ENCODE measurements at places on chromosomes 6 and 20.
A peak's percentile ranks its signal among the peaks of the same experiment; 100 is the strongest.

- no peak for DNase-seq
These were observed 11.3 kb upstream of the ABRACL start for GRCh38 chr6:139017227-139017626.

- no peak for DNase-seq
These were observed 561.7 kb downstream of the KIF16B start for GRCh38 chr20:16011519-16011918.

- DNase-seq: no peak
These were observed 420.5 kb upstream of the SOX4 start for GRCh38 chr6:21173031-21173430.

DNA sequence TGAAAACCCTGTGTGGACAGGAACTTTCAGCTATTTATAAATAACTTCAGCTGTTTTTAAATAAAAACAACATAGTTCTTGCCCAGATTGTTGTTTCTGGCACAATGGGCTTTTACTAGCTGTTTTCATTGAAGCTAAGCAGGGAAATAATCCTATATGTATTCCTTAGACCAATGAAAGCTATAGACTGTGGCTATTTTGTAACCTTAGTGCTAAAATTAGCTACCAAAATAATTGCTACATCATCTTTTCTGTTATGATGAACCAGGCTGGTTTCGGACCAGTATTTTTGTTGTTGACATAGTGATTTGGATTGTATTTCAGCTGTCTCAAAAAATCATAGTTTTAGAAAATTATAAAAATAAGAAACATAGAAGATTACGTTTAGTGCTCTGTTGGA lies 13.7 kb downstream of the PHF3 start:
- no peak for DNase-seq

DNA sequence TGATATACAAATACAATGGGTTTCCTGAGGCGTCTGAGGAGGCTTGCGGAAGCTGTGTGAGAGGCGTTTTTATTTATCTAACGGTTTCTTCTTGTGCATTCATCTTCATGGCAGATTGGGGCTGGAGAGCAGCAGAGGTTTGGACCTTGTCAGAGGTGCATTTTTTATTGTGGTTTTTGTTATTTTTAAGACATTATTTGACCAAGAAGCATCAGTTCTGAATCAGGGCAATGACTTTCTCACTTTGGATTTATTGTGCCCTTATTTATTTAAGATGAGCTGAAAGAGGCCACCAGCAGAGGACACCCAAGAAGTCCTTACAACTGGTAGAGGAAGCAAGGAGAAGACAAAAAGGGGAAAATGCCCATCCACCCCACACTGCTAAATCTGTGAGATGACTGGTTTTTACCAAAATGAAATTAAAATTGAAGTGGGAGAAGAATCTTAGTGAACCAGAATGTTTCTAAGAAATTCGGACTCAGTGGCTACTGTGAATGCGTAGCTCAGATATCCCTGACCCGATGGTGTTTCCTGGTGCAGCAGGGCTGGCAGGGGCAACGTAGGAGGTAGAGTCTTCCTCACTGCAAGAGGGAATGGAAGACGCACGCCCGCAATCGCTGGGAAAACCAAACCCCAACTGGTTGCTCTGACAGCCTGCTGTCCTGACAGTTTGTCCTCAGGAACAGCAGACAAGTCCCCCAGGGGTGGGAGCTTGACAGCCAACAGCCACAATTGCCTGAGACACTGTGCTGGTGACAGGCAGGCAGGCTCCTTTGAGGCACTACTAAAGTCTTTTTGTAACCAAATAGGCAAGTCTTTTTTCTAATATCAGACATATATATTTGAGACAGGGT lies 14.2 kb downstream of the PRR18 start:
- no peak for DNase-seq

GRCh38 chr6:109477725-109478124 lies 5.3 kb downstream of the ZBTB24 start:
- no peak for DNase-seq

- no peak for DNase-seq
These were observed 36.9 kb upstream of the PLCB4 start for GRCh38 chr20:9031991-9032390.

- no peak for DNase-seq
These were observed 113.5 kb downstream of the SLC35B3 start for GRCh38 chr6:8321671-8322404.

GRCh38 chr6:43308101-43308989 lies at the start of gene CRIP3:
TSS of gene CRIP3 (minus strand) at chr6:43308826. CDS start at chr6:43308792, 34 bp downstream.
- DNase-seq: peak; percentile 3

- no peak for DNase-seq
These were observed 130.1 kb upstream of the DST start for GRCh38 chr6:56772737-56773184.

Data from stimulated activated CD8-positive, alpha-beta memory T cell treated with anti-CD3 and anti-CD28 coated beads, Interleukin-4, amount 100 ng/mL, for 1 hour (primary cell).